ENCODE measurements at places on chromosomes 4 and X.

GRCh38 chrX:13001097-13001496 lies 26.2 kb downstream of the TMSB4X start:
- no peak for DNase-seq

- DNase-seq = no peak
Observed at GRCh38 chrX:37863728-37864127, 16.4 kb upstream of the DYNLT3 start.

DNA sequence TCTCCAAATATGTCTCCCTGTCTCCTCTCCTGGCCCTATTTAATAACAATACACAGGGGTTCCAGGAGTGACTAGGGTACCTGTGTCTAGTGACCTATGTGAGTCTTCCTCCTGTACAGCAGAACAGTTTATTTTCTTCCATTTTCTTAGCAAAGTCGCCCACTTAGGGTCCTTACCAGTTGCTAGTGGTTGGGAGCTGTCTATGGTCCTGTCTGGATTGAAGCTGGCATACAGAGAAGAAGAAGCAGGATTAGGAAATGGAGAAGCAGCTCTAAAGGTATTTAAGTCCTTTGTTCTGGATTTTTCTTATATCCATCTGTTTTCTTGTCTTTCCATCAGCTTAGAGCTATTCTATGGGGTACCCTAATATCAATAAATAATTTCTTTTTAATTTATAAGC lies 587.1 kb upstream of the CPEB2 start:
- DNase-seq = no peak

DNA sequence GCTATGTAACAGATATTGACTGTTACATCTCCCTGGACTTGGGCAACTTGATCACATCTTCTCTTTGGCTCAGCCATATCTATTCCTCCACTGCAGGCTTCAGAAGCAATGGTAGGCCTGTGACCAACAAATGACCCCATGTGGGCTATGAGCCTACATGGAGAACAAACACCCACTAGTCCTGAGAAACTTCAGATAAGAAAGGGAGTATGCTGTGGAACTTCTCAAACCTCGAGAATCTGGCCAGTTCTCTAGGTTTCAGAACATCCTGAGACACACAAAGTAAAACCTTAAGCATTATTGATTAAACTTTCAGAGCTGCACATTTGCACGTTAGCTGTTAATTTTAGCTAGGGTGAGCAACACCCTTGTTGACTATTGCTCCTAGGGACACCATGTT lies 16.3 kb downstream of the RBMX2 start:
- DNase-seq = no peak

DNA sequence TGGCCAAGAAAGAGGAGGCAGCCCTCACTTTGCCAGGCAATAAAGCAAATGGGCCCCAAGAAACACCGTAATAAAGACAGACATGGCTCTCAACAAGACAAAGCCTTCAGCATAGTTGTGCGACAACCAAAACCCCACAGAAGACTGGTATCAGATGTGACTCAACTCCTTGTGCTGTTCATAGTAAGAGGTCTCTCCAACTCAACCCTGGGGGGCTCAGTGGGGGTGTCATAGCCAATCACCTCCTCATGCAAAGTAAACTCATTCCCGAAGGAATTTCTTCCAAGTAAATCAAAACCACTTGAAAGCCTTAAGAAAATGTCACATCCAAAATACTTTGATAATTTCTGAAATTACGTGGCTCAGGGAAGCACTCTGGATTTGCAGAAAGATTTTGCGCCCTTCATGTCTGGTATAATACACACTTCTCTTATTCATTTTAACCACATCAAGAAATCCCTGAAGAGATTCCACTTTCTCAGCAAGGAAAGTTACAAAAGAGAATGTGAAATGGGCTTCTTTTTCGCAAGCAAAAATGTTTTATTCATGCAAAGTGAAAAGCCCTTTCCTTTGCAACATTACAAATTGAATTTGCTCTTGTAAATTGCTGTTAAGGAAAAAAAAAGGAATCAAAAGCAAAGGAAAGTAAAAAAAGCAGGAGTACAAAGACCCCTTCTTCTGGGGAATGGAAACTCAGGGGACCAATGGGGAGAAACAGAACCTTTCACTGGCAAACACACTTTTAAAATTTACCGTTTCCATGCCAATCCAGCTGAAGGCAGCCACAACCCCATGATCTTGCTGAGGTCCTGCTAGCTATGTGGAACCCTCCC lies 137.4 kb downstream of the NSUN7 start:
- no peak for DNase-seq

DNA sequence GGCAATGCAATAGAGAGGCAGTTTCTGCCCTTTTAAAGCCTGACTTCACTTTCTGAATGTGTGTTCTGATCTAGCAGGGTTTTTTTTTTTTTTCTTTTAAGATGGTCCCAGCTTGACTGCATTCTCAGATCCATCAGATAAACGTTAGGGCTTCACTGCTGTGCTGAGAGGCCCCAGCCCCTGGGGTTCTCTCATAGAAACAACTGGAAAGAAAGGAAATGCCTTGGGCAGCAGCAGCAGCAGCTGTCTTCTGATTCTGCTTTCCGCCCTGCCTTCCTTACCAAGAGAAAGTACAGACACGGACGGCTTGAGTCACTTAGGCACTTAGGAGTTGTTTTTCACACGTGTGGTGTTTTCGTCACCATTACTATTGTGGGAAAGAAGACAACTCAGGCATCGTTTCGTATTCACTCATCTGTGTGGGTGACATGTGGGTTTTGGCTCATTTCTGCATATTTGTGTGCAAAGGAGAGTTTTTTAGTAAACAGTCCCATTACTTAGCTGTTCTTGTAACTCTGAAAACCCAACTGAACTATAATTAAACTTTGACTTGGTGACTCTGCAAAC lies 172.0 kb downstream of the PTTG2 start:
- peak; percentile 16 for DNase-seq

DNA sequence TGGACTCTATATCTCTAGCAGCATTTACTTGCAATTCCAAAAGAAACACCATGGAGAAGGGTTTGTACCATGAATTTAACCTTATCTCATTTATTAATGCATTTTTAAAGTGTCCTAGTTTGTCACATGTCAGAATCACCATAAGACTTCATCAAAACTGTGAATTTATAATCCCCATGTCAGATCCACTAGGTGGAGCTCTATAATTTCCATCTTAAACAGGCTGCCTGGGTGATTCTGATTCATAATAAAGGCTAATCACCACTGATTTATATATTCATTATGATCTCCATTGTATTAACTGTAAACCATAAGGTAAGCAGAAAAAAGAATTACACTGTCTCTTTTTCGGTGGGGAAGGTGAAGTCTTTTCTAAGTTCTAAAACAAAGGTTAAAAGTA lies 4.0 kb downstream of the TCEAL2 start:
- no peak for DNase-seq

DNA sequence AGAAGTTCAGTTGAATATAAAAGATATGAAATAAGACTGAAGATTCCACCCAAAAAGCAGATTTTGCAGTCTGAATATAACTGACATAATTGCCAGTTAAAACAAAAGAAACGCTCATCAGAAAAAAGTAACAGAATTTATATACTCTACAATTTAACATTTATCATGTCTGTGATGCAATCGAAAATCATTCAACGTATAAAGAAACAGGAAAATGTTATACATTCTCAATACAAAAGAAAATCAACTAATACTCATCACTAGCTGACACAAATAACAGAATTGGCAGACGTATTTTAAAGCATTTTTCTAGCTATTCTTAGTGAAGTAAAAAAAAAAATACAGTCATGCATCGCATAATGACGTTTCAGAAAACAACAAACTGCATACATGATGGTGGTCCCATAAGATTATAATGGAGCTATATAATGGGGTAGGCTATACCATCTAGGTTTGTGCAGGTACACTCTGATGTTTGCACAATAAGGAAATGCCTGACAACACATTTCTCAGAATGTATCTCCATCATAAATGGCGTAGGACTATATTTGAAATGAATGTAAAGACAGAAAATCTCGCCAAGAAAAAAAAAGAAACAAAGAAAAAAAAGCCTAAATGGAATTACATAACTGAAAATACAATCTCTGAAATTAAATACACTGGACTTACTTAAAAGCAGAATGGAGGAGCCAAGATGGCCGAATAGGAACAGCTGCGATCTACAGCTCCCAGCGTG lies 34.3 kb downstream of the OR13H1 start:
- no peak for DNase-seq
